ENCODE measurements at places on chromosomes 3 and 15.

DNA sequence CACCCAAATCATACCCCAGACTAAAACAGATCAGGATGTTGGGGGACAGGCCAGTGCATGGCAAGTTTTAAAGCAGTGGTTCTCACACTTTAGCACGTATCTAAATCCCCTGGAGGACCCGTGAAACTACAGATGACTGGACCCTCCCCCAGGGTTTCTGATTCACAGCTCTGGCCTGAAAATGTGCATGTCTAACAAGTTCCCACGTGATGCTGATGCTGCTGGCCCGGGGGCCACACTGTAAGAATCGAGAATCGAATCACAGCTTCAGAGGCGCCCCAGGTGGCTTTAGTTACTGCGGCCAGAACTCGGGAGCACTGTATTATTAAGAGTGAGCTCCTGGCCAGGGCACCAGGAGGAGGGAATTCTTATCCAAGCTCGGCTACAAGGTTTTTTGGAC lies 11.6 kb downstream of the ADAMTS17 start:
- no peak for DNase-seq

GRCh38 chr15:99403597-99403996 lies 152.3 kb downstream of the LRRC28 start:
- no peak for DNase-seq

DNA sequence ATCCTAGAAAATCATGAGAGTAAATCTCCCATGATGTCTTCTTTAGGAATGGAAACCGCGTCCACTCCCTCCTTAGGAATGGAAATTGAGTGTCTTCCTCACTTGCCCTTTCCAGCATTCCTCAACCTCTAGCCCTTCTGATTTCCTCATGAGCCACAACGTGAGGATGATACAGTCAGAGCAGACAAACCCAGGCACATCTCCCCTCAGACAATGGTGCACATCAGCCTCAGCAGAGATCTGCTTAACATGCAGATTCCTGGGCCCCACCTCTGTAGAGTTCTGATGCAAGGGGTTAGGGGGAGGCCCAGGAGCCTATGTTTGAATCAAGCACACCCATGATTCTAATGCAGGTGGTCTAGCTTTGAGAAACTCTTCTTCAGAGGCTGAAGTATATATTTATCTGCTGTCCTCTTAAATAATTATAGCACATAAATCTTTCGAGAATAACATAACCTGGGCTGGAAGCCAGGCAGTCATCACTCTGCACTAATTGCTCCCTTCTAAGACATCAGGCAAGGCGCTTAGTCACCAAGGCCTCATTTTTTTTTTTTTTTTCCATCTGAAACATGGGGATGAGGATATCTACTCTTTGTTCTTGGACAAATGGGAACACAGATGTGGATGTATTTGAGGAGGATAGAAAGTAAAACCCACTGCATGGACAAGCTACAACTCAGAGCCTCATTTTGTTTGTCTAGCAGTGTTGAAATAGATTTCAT lies 81.7 kb downstream of the PRICKLE2 start:
- DNase-seq, result no peak

DNA sequence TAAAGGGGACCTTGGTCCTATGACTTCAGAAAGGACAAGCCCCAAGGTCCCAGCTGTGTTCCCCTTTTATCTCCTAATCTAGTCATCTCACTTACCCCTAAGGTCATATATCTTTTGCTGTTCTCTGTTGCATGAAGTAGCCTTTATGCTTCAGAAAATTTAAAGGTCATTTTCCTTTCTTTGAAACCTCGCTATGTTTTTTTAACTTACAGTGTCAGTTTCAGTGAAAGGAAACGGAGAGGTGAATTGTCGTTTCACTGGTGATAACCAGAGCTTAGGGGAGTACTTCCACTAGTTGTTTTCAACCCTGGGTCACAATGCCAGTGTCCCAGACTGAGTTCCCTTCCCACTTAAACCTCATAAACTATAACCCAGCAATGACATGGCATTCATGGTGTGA lies 357.4 kb downstream of the GAP43 start:
- no peak for DNase-seq

GRCh38 chr15:67897646-67898339 lies 57.9 kb upstream of the RNU6-1 start:
- DNase-seq, result no peak

DNA sequence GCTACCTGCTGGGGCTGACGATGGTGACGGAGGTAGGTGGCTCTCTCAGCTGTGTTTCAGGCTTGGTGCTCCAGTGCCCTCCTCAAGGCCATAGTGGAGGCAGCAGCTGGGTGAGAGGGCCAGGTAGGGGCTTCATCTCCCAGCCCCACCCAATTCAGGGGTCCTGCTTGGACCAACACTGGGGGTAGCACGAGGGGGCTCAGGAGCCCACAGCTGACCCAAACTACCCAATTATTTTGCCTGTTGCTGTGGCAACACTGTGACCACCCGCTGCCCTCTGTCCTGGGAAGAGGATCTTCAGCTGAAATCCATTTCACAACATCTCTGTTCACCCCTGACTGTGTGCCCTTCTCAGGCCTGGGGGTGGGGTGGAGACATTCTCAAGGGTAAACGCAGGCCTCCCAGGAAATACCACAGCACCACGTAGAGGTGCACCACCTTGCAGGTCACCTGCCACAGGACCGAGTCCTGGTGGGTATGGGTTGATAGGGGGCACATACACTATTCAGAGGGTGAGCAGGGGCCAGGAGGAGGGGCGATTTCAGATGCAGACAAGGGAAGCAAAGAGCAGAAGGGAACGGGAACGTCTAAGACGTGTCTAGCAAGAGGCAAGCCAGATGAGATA lies 62.7 kb downstream of the GRIP2 start:
- no peak for DNase-seq

DNA sequence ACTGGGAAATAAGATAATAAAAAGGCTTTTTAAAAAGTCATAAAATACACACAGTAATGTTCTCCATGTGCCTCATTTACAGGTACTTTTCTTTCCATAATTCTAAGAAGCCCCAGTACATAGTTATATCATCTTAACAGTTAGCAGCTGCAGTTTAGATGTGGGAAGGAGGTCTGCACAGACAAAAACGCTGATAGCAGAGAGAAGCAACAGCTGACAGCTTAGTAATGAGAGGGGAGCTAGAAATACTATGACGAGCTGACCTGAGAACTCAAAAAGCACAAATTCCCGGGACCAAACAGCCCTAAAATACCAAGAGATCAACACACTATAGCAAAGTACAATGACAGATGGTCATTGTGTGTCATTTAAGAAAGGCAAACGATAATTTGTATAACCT lies 36.7 kb upstream of the ARHGEF3 start:
- DNase-seq, result no peak

- no peak for DNase-seq
These were observed 120.4 kb downstream of the GABRG3 start for GRCh38 chr15:27091270-27091940.

DNA sequence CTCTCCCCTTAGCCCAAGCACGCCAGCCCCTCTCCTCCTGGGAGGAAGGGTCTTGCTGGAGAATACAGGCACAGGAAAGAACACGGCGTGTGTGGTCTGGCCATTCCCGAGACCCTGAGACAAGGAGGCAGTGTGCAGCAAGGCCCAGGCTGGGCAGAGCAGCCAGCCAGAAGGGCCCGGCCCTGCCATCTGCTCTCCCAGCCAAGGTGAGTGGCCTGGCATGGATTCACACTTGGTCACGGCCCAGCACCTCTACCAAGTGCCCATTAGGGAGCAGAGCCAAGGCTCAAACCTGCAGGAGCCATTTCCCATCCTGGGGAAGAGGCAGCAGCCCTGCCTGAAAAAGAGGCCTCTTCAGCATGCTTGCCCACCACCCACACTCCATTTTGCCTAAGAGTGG lies 28.6 kb downstream of the MEGF11 start:
- DNase-seq, result no peak

DNA sequence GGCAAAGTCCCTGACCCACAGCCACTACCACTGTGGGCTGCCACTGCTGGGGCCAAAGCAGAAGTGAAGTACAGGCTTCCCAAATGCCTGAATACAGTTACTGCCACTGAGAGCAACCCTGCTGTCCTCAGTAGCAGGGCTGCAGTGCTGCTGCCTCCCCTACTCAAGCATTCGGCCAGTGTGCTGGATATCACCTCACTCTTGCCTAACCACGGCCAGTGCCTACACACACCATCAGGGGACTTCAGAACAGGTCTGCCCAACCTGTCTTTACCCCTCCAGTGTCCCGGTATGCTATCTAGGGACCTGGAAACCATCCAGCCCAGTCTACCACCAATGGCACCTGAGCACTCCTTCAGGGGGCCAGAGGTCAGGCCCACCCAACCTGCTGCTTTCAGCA lies 261.5 kb upstream of the COL8A1 start:
- DNase-seq, result no peak

DNA sequence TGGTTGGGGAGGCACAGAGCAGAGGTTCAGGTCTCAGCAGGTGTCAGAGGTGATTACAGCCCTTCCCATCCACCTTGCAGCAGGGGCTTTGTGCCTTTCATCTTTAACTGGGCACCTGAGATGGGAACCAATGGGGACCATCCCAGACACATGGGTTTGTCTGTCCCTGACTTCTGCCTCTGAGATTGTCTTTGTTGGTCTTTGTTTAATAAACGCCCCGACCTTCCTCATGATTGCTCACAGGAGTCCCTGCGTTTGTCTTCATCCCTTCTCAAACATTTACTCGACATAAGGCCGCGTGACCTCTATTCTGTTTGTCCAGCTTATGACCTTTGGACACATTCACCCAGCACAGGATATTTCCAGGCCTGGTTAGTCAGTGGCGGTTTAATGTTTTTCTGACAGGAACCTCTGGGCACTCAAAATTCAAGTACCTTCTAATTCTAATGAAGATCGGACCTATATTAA lies 5.9 kb downstream of the ZSCAN2 start:
- DNase-seq, result no peak

- DNase-seq, result no peak
These were observed 2.7 kb downstream of the INSYN1 start for GRCh38 chr15:73750438-73750837.

GRCh38 chr3:197793247-197793646 lies 2.2 kb downstream of the LRCH3 start:
- peak; percentile 48 for DNase-seq
